ENCODE measurements at places on chromosomes 11 and 22. TPM values are rescaled to one million over a fixed set of nuclear protein-coding genes. Genes with fewer than 3 reads are reported as not detected.

- H3K27ac ChIP-seq: peak overlapping the region; percentile 99
- H3K4me1 ChIP-seq: no peaks in the 10 kb centered on the region
- no peaks in the 10 kb centered on the region for H3K27me3 ChIP-seq
- H3K36me3 ChIP-seq: peaks cover 86% of the 10 kb centered on the region
- peak; percentile 51 for DNase-seq
- H3K4me3 ChIP-seq: no peak overlapping the region
Measured at GRCh38 chr11:65435411-65435931, 12.9 kb downstream of the NEAT1 start.

- no peaks in the 10 kb centered on the region for H3K36me3 ChIP-seq
- H3K4me3 ChIP-seq: no peak overlapping the region
- no peak for DNase-seq
- no peaks in the 10 kb centered on the region for H3K4me1 ChIP-seq
Measured at GRCh38 chr11:21894492-21894891, 298.4 kb upstream of the ANO5 start.

- no peak overlapping the region for H3K27ac ChIP-seq
- H3K4me3 ChIP-seq: no peak overlapping the region
- H3K36me3 ChIP-seq: no peaks in the 10 kb centered on the region
- DNase-seq: no peak
Measured at GRCh38 chr22:23418159-23418788, 161.8 kb downstream of the IGLL1 start.

- no peak for DNase-seq
- H3K4me3 ChIP-seq: no peak overlapping the region
- H3K36me3 ChIP-seq: peaks cover 3% of the 10 kb centered on the region
- H3K27me3 ChIP-seq: no peaks in the 10 kb centered on the region
- H3K27ac ChIP-seq: no peak overlapping the region
- H3K4me1 ChIP-seq: no peaks in the 10 kb centered on the region
Measured at GRCh38 chr11:16763746-16764145, 25.3 kb downstream of the C11orf58 start.

DNA sequence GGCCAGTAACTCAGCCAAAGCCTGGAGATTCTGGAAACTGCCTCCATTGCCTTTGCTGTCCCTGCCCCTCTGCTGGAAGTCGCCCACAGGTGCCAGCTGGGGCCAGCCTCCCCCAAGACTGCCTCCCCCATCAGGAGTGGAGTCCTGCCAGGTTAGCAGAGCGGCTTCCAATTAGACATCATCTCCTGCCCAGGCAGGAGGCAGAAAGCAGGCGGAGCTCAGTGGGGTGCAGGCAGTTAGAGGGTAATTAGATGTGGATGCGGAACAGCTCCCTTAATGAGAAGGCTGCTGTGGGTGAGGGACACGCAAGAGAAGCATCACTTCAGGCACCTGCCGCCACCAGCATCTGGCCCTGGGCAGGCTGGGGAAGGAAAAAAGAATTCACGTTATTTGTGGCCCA, 90.9 kb upstream of the TP53I11 start:
- no peak overlapping the region for H3K27ac ChIP-seq
- no peaks in the 10 kb centered on the region for H3K27me3 ChIP-seq
- no peak overlapping the region for H3K4me3 ChIP-seq
- H3K4me1 ChIP-seq: peaks cover 12% of the 10 kb centered on the region

- H3K4me3 ChIP-seq: no peak overlapping the region
- no peaks in the 10 kb centered on the region for H3K36me3 ChIP-seq
- peak overlapping the region; percentile 29 for H3K27ac ChIP-seq
- no peaks in the 10 kb centered on the region for H3K27me3 ChIP-seq
Measured at GRCh38 chr11:8086571-8086970, 5.6 kb downstream of the TUB start.

- no peaks in the 10 kb centered on the region for H3K27me3 ChIP-seq
- no peak for DNase-seq
- no peak overlapping the region for H3K4me3 ChIP-seq
- no peak overlapping the region for H3K27ac ChIP-seq
Measured at GRCh38 chr11:120586728-120587127, 75.2 kb downstream of the GRIK4 start.

DNA sequence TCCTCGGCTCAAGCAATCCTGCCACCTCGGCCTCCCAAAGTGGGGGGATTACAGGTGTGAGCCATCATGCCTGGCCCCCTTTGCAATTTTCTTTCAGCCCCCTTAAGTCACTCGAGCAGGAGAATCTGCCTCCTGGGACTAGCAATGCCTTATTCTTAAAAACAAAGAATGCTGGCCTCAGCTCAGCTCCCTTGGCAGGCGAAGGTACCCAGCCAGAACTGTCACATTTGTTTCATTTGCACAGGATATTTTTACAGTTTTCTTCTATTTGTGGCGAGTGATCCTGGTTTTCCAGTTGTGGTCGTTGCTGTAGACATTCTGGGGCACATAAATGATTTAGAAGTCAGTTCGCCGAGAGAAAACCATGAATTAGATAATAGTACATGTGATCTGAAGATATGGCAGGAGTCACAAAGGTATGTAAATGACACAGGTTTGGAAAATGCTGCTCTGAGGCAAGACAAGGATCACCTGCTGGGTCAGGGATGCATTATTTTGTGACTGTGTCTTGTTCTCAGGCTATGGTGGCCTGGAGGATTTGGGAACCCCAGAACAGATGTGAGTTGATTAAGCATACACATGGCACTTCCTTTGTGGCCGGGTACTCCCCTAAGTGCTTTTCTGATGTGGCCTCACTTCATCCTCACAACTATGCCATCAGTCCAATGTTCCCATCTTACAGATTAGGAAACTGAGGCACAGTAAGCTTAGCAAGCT, 51.2 kb upstream of the SLC22A12 start:
- H3K27ac ChIP-seq: no peak overlapping the region
- no peak overlapping the region for H3K4me3 ChIP-seq
- no peak for DNase-seq
- H3K36me3 ChIP-seq: no peaks in the 10 kb centered on the region

DNA sequence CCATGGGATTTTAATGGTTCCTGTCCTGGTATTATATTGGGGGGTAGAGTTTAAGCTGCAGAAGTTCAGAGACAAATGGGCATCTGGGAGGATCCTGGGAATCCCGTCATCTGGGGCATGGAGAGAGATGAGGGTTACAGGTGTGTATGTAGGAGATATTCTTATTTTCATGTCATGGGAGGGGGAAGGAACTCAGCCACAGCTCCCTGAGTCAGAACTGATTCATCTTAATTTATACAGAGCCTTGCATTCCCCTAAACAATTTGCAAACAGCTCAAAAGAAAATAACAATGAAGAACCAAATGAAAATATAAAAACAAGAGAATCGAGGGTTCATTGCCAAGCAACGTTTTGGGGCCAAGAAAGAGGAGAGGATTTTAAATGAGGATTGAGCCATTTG, 155.9 kb upstream of the TBCEL start:
- no peaks in the 10 kb centered on the region for H3K36me3 ChIP-seq
- H3K27me3 ChIP-seq: no peaks in the 10 kb centered on the region
- no peaks in the 10 kb centered on the region for H3K4me1 ChIP-seq

DNA sequence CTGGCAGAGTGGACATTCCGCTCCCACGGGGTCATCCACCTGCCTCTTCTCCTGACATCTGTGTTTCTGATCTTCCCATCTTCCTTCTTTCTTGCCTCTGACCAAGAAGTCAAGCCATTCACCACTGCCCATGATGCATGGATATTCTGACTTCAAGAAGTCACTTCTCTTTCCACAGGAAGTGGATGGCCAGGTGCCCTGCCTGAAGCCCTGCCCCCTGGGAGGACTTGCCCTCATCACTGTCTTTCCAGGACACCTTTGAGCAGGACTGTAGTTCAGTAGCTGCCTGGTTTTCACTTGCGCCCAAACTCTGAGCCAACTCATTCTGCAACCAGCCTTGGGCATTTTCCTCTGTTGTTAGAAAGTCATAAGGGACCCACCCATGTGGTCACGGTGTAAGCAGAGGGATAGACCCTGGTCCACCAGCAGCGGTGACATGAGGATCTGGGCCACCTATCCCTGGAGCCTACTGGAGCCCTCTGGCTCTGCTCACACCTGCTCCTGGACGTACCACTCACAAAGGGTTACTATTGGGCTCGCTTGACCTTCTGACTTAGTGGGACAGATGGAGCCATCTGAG, 6.9 kb downstream of the CYTH4 start:
- no peaks in the 10 kb centered on the region for H3K27me3 ChIP-seq
- no peak for DNase-seq
- no peaks in the 10 kb centered on the region for H3K36me3 ChIP-seq
- H3K4me1 ChIP-seq: peaks cover 8% of the 10 kb centered on the region
- H3K4me3 ChIP-seq: no peak overlapping the region

DNA sequence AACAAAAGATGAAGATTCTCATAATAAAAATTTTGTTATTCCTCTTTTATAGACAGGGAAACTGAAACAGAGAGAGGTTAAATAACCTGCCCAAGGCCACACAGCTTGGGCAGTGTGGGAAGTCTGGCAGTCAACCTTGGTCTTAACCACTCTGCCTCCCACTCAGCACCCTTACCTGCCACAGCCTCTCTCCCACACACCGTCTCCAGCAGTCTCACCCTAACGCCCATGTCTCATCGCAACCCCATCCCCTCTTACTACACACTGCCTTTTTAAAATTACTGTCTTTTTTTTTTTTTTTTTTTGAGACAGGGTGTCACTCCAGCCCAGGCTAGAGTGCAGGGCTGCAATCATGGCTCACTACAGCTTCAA, 25.0 kb downstream of the ARRB1 start:
- no peak overlapping the region for H3K4me3 ChIP-seq
- H3K27ac ChIP-seq: peak overlapping the region; percentile 3

DNA sequence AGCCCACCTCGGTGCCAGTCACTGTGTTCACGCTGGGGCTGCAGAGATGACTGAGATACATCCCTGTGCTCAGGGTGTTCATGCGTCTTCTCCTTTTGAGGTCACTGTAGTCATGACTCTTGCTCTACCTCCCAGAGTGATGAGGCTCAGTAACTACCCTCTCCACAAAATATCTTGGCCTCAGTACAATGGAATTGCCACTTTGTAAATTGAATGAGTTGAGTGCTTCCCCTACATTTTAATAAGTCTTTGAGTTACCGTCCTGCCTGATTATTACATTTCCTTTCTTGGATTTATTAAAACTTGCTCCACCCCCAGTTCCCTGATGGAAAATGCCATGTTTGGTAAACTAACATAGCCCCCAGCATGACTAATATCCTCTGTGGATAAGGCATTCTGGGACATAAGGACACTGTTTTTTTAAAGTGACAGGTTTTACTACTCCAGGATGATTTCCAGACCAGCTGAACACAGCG, 15.9 kb downstream of the PRSS23 start:
- no peak for DNase-seq
- H3K4me3 ChIP-seq: no peak overlapping the region
- no peaks in the 10 kb centered on the region for H3K36me3 ChIP-seq

DNA sequence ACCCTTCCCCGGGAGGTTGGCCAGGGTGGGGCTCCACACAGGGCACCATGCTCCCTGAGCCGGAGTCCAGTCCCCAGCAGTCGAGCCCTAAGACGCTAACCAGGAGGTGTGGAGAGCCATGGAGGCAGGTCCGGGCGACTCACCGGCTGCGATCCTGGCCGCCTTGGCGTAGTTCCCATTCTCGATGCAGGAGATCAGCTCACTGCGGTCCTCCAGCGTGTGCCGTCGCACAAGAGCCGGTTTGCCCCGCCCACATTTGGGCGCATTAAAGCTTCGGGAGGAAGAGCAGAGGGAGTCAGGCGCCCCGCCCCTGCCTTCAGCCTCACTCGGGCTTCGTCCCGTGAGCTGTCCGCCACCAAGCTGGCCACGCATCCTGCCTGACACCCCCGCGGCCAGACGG, 50.8 kb downstream of the BRD1 start:
- no peaks in the 10 kb centered on the region for H3K27me3 ChIP-seq
- no peaks in the 10 kb centered on the region for H3K4me1 ChIP-seq
- peaks cover 52% of the 10 kb centered on the region for H3K36me3 ChIP-seq
- H3K4me3 ChIP-seq: no peak overlapping the region

DNA sequence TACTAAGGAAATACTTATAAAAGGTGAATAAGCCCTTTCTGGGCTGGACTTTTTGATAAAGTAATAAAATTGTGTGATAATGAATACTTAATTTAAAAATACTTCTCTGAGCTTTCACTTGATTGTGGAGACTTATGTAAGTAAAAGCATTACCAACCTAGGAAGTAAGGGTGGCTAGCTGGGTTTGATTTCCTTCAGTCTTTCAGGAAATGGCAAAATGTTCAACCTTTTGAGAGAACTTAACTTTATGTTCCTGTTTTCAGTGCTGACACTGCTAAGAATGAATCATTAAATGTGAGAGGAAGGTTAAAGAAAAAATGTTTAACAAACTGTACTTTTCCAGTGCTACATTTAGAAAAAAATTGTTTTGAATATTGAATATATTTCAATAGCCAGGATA, 900.3 kb downstream of the METTL15 start:
- no peaks in the 10 kb centered on the region for H3K4me1 ChIP-seq
- H3K4me3 ChIP-seq: no peak overlapping the region

DNA sequence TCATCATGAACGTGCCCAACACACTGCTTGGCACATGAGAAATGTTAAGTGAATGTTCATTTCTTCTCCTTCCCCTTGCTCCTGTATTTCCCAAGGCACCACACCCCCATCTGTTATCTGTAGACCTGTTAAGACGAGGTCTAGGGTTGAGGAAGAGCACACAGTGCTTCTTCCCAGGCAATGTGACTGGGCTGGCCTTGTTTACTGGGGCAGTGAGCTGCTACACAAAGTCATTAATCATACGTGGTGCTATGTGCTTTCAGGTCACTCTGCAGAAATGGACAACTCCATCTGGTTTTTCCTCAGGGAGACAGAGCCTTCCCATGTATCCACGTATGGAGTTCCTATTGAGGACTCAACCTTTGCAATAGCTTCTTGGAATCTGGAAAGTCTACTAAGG, 118.7 kb downstream of the KCNC1 start:
- H3K4me1 ChIP-seq: no peaks in the 10 kb centered on the region
- no peak overlapping the region for H3K4me3 ChIP-seq
- no peak overlapping the region for H3K27ac ChIP-seq
- no peak for DNase-seq
- H3K36me3 ChIP-seq: no peaks in the 10 kb centered on the region
- no peaks in the 10 kb centered on the region for H3K27me3 ChIP-seq

- H3K36me3 ChIP-seq: no peaks in the 10 kb centered on the region
- no peak overlapping the region for H3K4me3 ChIP-seq
- H3K4me1 ChIP-seq: no peaks in the 10 kb centered on the region
- no peak for DNase-seq
- no peak overlapping the region for H3K27ac ChIP-seq
Measured at GRCh38 chr11:77557553-77557952, 32.2 kb upstream of the AQP11 start.

Gene TSSK2
- total RNA-seq: not detected

Gene CDKN1C
- total RNA-seq: 17.2 TPM

Gene ANO9
- total RNA-seq: 0.11 TPM

Gene LRRC10B
- 1.1 TPM for total RNA-seq

Gene CHST1
- total RNA-seq: 5.4 TPM

Gene VSTM5
- total RNA-seq: not detected

Gene RFPL3
- not detected for total RNA-seq

Gene SHANK3
- total RNA-seq: 12.3 TPM

Gene OR10A5
- total RNA-seq: not detected

Gene BCO2
- 44.7 TPM for total RNA-seq
